ENCODE measurements at places on chromosomes 3 and 15.

- H3K27ac ChIP-seq = no peak overlapping the region
- DNase-seq = no peak
- no peak overlapping the region for H3K4me3 ChIP-seq
Observed at GRCh38 chr3:17830788-17831187, 88.4 kb upstream of the TBC1D5 start.

GRCh38 chr3:72171463-72171881, 386.5 kb upstream of the PROK2 start:
- H3K4me3 ChIP-seq = no peak overlapping the region
- no peaks in the 10 kb centered on the region for H3K36me3 ChIP-seq
- peak overlapping the region; percentile 44 for H3K27ac ChIP-seq
- H3K4me1 ChIP-seq = peaks cover 14% of the 10 kb centered on the region
- DNase-seq = no peak

DNA sequence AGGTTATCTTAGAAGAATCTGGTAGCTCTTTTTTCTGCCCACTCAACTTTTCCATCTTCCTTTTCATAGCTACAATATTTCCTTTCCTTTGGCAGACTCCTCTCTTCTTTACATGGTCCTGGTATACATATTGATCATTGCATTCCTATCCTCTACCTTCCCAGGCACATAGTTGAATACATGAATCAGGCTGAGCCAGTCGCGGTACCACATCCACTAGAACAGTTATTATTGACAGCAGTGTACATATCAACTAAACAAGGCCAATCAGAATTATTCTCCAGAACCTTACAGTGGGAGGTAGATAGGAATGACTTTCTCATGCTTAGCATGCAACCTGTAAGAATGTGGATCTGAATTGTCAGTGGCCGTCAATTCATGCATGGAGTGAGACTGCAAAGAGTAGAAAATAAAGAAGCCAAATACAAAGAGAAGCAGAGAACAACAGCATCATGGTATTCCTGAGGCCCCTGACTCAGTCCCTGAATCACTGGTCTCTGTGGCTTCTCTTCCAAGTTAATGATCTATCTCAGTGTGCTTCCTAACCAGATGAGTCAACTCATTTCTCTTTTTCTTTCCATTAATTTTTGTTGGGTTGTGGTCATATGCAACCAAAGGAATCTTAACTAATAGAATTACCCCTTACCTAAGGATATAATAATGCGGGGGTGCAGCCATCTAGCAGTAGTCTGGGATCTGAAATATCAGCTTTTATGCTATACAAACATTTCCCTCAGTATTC, 60.9 kb upstream of the DCBLD2 start:
- H3K4me1 ChIP-seq = no peaks in the 10 kb centered on the region
- H3K27me3 ChIP-seq = no peaks in the 10 kb centered on the region
- H3K36me3 ChIP-seq = no peaks in the 10 kb centered on the region
- H3K27ac ChIP-seq = no peak overlapping the region

- peak; percentile 81 for DNase-seq
- H3K27ac ChIP-seq = peak within 1 kb of the TSS; percentile 96
- H3K4me1 ChIP-seq = peaks cover 19% of the 10 kb centered on the region
- peak within 1 kb of the TSS; percentile 95 for H3K4me3 ChIP-seq
- no peaks in the 10 kb centered on the region for H3K27me3 ChIP-seq
Observed at GRCh38 chr3:194633349-194634004, at the start of gene TMEM44. Gene TMEM44 (minus strand): TSS chr3:194633419. CDS start chr3:194633215, 204 bp downstream.

GRCh38 chr3:138974462-138974861, 27.4 kb downstream of the FOXL2NB start:
- H3K36me3 ChIP-seq = no peaks in the 10 kb centered on the region
- no peak for DNase-seq
- H3K27ac ChIP-seq = no peak overlapping the region
- no peaks in the 10 kb centered on the region for H3K4me1 ChIP-seq
- H3K27me3 ChIP-seq = peaks cover 17% of the 10 kb centered on the region

- DNase-seq = peak; percentile 95
- no peaks in the 10 kb centered on the region for H3K36me3 ChIP-seq
- peaks cover 54% of the 10 kb centered on the region for H3K4me1 ChIP-seq
- no peaks in the 10 kb centered on the region for H3K27me3 ChIP-seq
Observed at GRCh38 chr3:108221911-108222852, at the start of gene IFT57. Gene IFT57 (minus strand): TSS chr3:108222424. CDS start chr3:108222322, 102 bp downstream.

DNA sequence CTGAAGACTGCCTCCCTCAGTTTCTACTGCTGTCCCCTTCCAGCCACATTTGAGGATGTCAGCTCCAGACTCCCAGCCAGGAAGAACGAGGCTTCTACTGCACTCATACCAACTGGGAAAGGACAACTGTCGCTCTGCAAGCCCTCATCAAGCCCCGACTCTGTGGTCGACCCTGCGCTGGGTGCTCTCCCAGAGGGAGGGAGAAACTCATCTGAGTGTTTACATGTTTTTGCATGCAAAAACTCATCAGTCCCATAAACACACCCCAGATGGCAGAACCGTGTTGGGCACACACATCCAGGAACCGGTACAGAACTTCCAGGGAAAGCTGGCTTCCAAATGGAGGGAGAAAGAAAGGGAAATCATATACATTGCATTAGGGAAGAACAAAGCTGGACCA, 43.5 kb downstream of the ADAMTS17 start:
- no peak overlapping the region for H3K4me3 ChIP-seq
- H3K27ac ChIP-seq = no peak overlapping the region
- DNase-seq = no peak
- H3K4me1 ChIP-seq = no peaks in the 10 kb centered on the region
- H3K27me3 ChIP-seq = no peaks in the 10 kb centered on the region
- H3K36me3 ChIP-seq = peaks cover 7% of the 10 kb centered on the region

DNA sequence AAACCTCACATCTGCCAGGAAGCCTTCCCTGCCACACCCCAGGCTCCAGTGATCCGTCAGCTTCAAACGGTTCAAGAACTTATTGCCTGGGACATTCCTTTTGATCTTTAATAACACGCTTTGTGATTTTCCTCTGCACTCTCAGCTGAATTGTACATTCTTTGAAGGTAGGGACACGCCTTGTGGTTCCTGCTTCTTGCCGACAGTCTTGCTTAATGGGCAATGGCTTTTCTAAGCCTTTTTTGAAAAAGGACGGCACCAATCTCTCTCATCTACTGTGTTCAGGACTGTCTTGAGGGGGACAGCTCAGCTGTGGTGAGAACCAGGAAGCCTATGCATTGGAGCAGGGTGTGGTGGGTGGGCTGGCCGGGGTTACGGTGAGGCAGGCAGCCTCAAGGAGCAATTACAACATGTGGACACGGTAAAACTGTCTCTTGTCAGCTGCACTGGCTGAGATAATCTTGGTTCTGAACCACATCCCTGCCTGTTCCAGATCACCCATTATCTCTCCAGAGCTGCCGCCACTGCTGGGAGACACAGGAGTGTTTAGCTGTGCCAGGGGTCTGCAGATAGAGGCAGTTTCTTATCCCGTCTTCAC, 46.0 kb upstream of the GLCE start:
- no peak overlapping the region for H3K4me3 ChIP-seq
- no peaks in the 10 kb centered on the region for H3K36me3 ChIP-seq
- H3K4me1 ChIP-seq = peaks cover 27% of the 10 kb centered on the region
- no peak for DNase-seq
- no peak overlapping the region for H3K27ac ChIP-seq

GRCh38 chr3:111260878-111261277, 189.3 kb downstream of the NECTIN3 start:
- no peak overlapping the region for H3K4me3 ChIP-seq
- H3K27ac ChIP-seq = no peak overlapping the region
- no peak for DNase-seq
- H3K4me1 ChIP-seq = no peaks in the 10 kb centered on the region
- no peaks in the 10 kb centered on the region for H3K27me3 ChIP-seq

- no peak overlapping the region for H3K27ac ChIP-seq
- no peaks in the 10 kb centered on the region for H3K36me3 ChIP-seq
- no peaks in the 10 kb centered on the region for H3K4me1 ChIP-seq
- DNase-seq = no peak
- H3K27me3 ChIP-seq = no peaks in the 10 kb centered on the region
Observed at GRCh38 chr15:58258501-58259292, 120.5 kb downstream of the AQP9 start.

GRCh38 chr15:29526802-29527201, 257.2 kb upstream of the NSMCE3 start:
- no peak overlapping the region for H3K27ac ChIP-seq
- no peaks in the 10 kb centered on the region for H3K27me3 ChIP-seq
- H3K4me3 ChIP-seq = no peak overlapping the region
- DNase-seq = no peak
- no peaks in the 10 kb centered on the region for H3K36me3 ChIP-seq

GRCh38 chr3:882533-882932, 210.3 kb upstream of the CNTN6 start:
- no peak overlapping the region for H3K4me3 ChIP-seq
- H3K4me1 ChIP-seq = no peaks in the 10 kb centered on the region
- no peaks in the 10 kb centered on the region for H3K36me3 ChIP-seq
- H3K27ac ChIP-seq = no peak overlapping the region
- no peak for DNase-seq

- H3K4me3 ChIP-seq = no peak overlapping the region
- H3K36me3 ChIP-seq = no peaks in the 10 kb centered on the region
Observed at GRCh38 chr3:169158379-169158778, 505.1 kb downstream of the MECOM start.

- no peak overlapping the region for H3K27ac ChIP-seq
- H3K36me3 ChIP-seq = no peaks in the 10 kb centered on the region
- no peak for DNase-seq
- peaks cover 6% of the 10 kb centered on the region for H3K4me1 ChIP-seq
Observed at GRCh38 chr3:111808439-111808838, 50.6 kb upstream of the PHLDB2 start.

DNA sequence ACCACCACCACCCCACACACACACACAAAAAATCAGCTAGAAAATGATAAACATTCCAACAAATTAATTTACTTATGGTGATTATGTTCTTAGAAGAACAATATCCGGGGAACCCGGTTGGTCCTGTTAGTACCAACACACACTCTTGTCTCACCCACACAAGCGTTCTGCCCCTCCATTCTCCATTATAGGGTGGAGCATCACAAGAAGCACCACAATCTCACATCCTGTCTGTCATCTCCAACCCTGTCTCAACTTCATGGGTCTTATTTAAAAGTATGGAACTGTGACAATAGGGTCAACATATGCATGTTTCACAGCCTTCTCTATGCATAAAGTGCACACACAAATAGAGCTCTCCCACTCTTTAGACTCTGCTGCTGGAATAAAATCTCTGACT, 5.6 kb downstream of the GSK3B start:
- H3K27ac ChIP-seq = no peak overlapping the region
- DNase-seq = no peak
- H3K4me3 ChIP-seq = peak overlapping the region; percentile 1
- H3K36me3 ChIP-seq = peaks cover 4% of the 10 kb centered on the region

- H3K4me3 ChIP-seq = no peak overlapping the region
- DNase-seq = no peak
- peaks cover 6% of the 10 kb centered on the region for H3K36me3 ChIP-seq
- H3K27me3 ChIP-seq = no peaks in the 10 kb centered on the region
Observed at GRCh38 chr3:135057996-135058395, 262.9 kb downstream of the EPHB1 start.

DNA sequence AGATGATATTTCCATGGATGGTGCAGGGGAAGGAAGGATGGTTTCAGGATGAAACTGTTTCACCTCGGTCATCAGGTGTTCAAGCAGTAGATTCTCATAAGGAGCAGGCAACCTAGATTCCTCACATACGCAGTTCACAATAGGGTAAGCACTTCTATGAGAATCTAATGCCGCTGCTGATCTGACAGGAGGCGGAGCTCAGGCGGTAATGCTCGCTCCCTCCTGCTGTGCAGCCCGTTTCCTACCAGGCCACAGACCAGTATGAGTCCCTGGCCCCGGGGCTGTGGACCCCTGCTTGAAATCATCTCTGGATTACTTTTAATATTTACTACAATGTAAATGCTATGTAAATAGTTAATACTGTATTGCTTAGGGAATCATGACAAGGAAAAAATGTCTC, 241.8 kb downstream of the ROBO2 start:
- H3K36me3 ChIP-seq = no peaks in the 10 kb centered on the region
- peaks cover 10% of the 10 kb centered on the region for H3K4me1 ChIP-seq
- H3K27me3 ChIP-seq = no peaks in the 10 kb centered on the region
- H3K4me3 ChIP-seq = no peak overlapping the region

DNA sequence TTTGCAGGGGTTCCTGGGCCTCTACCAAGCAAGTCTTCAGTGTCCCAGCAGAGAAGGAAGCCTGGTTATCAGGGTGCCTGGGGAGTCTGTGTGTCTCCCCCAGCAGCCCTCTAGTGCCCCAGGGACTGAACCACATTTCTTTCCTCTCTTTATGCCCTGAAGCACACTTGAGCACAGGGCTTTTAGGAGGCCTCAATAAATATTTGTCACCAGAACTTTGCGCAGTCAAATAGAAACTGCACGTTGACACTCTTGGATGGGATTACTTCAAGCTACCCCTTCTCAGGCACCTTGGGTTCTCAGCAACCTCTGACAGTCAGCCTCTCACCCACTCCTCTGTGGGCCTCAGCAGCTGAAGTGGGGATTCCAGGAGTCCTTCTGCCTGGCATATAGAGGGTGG, 226.6 kb upstream of the HES1 start:
- H3K36me3 ChIP-seq = peaks cover 4% of the 10 kb centered on the region
- H3K4me1 ChIP-seq = peaks cover 32% of the 10 kb centered on the region
- H3K4me3 ChIP-seq = no peak overlapping the region

- peaks cover 26% of the 10 kb centered on the region for H3K36me3 ChIP-seq
- H3K4me1 ChIP-seq = peaks cover 25% of the 10 kb centered on the region
- H3K27me3 ChIP-seq = no peaks in the 10 kb centered on the region
Observed at GRCh38 chr3:65466300-65466988, 572.3 kb downstream of the MAGI1 start.

GRCh38 chr3:179438841-179439240, 12.4 kb downstream of the GNB4 start:
- DNase-seq = no peak
- H3K27me3 ChIP-seq = no peaks in the 10 kb centered on the region
- H3K36me3 ChIP-seq = no peaks in the 10 kb centered on the region
- H3K4me3 ChIP-seq = no peak overlapping the region

- no peaks in the 10 kb centered on the region for H3K36me3 ChIP-seq
- DNase-seq = no peak
- no peak overlapping the region for H3K27ac ChIP-seq
- H3K4me1 ChIP-seq = no peaks in the 10 kb centered on the region
- H3K4me3 ChIP-seq = no peak overlapping the region
- no peaks in the 10 kb centered on the region for H3K27me3 ChIP-seq
Observed at GRCh38 chr3:170344971-170345370, 12.5 kb upstream of the SKIL start.

GRCh38 chr3:89908711-89909213, 801.3 kb downstream of the EPHA3 start:
- no peaks in the 10 kb centered on the region for H3K36me3 ChIP-seq
- no peaks in the 10 kb centered on the region for H3K4me1 ChIP-seq
- H3K27ac ChIP-seq = no peak overlapping the region
- H3K27me3 ChIP-seq = no peaks in the 10 kb centered on the region

All from neural crest cell (in vitro differentiated cells).